Fibroblast of skin of right biceps (primary cell): ENCODE measurements at places on chromosomes 2 and 18.
A peak's percentile ranks its signal among the peaks of the same experiment; 100 is the strongest.

DNA sequence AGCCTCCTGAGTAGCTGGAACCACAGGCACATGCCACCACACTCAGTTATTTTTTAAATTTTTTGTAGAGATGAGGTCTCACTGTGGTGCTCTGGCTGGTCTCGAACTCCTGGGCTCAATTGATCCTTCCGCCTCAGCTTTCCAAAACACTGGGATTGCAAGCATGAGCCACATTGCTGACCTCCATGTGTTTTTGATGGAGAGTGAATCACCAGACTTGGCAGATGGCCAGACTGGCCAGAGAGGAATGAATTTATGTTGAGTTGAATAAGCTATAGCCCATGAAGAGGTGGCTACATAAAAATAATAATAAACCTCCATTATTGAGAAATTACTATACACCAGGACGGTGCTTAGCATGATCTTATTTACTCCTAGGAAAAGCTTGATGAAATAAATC is 91.5 kb downstream of the MREG start:
- DNase-seq: peak; percentile 87

- DNase-seq: peak; percentile 48
These were observed 1268.3 kb upstream of the TMEFF2 start for GRCh38 chr2:193463011-193463410.

- no peak for DNase-seq
These were observed 2.4 kb downstream of the PRELID3A start for GRCh38 chr18:12410081-12410481.

GRCh38 chr2:25867396-25868003 is 10.8 kb downstream of the ASXL2 start:
- DNase-seq: no peak

- DNase-seq: peak; percentile 46
These were observed 56.0 kb downstream of the TEX44 start for GRCh38 chr2:231648579-231649174.

DNA sequence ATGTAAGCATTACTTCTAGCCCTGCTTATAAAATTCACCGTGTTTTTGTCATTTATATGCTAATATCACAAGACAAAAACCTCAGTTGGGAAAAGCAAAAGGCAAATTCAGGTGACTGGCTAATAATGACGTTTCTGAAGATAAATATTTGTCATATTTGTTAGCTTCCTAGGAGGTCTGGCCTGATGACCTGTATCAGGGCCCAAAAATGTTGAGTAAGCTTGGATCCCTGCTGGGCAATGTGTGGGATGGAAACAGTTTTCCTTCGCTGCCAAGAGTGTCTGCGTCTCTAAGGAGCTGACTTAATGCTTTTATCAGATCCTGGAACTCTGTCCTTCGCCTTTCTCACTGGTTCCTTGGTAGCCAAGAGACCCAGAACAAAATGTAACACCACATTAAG is 230.1 kb upstream of the PXDN start:
- DNase-seq: peak; percentile 80

DNA sequence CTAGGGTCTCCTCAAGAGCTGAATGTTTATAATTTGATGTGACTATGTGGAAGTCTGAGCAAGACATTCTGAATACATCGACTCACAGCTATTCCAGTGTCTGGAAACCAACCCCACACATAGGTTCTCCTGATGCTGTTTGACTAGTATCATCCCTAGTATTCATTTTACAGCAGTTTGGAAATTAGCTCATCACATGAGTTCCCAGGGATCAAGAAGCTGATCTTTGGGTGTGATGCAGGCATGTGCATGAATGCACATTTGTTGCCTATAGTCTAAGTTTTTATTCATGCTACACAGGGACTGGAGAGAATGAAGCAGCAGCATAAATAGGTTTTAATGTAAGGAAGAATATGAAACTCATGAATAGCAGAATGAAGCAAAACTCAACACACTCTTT is 284.3 kb upstream of the SPRED2 start:
- no peak for DNase-seq

- DNase-seq: no peak
These were observed 37.3 kb downstream of the MARCO start for GRCh38 chr2:118979152-118979861.

GRCh38 chr2:45895241-45895861 is 243.9 kb downstream of the PRKCE start:
- peak; percentile 87 for DNase-seq

DNA sequence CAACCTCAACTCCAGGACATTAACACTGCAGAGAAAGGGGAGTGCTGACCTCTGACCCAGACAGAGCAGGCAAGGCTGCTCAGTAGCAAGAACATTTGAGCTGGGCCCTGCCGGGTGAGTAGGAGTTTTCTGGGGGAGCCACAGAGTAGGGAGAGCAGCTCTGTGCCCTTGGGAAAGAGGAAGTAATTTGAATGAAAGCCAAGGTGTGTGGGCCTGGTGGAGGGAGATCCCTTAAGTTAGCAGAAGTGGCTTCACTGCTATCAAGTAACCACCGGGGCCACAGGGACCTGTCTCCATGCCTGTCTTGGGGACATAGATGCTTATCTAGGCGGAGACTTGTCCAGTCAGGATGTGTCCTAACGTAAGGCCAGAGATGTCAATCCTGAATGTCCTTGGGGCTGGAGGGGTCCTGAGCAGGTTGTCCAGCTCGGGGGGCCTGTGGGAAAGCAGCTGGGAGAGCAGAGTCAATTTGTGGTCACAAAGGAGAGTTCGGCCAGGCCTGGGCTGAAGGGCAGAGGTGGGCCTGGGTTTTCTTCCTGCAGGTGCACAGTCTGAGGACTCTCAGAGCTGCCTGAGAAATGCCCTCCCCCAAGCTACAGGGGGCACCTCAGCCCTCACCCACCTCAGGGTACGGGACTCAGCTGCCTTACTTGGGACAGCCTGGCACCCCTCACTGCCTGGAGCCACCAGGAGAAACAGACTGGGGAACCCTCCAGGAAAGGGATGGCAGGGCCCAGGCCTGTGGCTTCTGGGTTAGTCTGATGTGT is 15.0 kb upstream of the OTOF start:
- DNase-seq: no peak

DNA sequence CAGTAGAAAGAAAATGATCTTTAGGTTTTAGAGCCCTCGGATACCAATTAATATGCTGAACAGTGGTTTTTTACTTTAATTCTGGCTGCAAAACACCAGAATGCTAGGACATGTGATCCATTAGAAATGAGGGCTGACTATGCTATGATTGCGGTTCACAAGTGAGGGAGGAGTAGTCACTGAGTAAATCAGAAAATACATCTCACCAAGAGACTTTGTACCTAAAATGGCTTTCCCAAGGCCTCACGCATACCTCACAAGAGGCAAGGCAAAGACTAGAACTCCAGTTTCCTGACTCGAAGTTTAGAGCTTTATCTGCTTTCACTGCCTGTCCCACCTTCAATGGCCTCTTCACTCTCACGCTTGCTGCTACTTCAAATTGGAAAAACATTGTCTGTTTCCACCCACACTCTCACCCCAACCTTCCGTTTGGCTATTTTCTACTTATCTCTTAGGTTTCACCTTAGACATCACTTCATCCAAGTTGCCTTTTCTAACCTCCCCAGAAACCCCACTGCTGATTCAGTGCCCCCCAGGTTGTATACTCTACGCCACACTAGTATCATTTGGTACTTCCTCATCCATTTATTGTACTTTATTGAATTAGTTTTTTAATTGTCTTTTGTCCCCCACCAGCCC is 5.1 kb upstream of the MBD2 start:
- DNase-seq: no peak

GRCh38 chr2:53739032-53739431 is 28.6 kb upstream of the CHAC2 start:
- DNase-seq: no peak

DNA sequence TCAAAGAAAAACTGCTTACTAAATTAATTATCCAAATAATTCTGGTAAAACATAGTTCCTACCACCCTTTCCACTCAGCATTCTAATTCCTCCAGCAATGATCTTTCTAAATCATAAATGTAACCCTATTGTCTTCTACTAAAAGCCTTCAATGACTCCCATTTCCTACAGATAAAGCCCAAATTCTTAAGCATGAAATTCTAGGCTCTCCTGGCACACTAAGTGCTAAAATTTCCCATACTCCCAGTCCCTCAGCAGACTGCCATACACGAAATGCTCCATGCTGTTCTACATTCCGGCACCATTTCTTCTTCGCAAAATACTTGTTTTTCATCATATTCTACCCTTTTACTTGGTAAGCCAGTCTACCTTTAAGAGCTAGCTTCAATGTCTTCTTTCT is 96.9 kb downstream of the CHN1 start:
- no peak for DNase-seq

DNA sequence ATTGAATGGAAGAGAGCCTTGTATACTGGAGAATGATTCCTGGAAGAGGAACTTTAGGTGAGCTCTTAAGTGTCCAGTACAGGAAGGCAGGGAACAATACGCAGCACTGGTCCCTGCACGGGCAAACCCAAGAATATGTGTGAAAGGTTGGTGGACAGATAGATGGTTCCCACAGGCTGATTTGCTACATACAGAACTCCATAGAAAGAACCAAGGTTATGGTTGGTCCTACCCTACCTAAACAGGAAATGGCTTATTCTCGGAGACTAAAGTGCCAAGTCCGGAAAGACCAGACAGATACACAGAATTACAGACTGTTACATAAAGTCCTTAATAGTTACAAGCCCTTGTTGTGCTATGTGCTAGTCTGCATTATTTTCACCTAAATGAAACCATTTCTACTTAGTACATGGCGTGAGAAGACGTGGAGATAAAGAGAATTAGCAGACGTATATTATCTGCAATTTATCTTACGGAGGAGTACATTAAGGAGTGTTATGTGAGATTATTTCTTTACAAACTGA is 1.2 kb downstream of the REV1 start:
- peak; percentile 37 for DNase-seq

GRCh38 chr18:42530276-42530675 is 575.2 kb downstream of the PIK3C3 start:
- DNase-seq: no peak

DNA sequence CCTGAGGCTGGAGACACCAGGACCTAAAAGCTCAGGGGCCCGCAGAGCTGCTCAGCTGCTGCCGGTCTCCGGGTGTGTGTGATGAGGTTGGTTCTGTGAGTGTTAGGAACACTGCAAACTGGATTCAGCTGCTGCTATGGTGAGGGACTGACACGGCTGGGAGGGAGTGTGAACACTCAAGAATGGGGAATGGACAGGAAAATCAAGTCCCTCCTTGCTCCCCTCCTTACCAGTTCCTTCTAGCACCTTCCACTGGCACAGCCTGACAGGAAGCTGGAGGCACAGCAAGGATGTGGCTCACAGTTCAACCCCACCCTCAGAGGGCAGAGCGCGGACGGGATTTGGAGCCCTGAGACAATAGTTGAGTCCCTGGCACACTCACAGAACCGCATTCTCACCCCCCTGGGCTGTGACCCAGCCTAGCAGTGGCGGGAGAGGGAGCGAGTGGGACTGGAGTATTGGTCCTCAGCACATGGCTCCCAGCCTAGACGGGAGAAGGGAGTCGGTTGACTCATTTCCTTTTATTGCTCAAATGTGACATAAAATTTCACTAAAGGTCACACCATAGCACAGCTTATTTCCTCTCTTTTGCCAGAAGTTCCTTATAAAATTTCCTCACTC is 42.5 kb downstream of the LRRC30 start:
- DNase-seq: peak; percentile 69

GRCh38 chr2:215362562-215362904 is 50.7 kb downstream of the ATIC start:
- DNase-seq: no peak

GRCh38 chr2:51718881-51719280 is 686.9 kb upstream of the NRXN1 start:
- no peak for DNase-seq

DNA sequence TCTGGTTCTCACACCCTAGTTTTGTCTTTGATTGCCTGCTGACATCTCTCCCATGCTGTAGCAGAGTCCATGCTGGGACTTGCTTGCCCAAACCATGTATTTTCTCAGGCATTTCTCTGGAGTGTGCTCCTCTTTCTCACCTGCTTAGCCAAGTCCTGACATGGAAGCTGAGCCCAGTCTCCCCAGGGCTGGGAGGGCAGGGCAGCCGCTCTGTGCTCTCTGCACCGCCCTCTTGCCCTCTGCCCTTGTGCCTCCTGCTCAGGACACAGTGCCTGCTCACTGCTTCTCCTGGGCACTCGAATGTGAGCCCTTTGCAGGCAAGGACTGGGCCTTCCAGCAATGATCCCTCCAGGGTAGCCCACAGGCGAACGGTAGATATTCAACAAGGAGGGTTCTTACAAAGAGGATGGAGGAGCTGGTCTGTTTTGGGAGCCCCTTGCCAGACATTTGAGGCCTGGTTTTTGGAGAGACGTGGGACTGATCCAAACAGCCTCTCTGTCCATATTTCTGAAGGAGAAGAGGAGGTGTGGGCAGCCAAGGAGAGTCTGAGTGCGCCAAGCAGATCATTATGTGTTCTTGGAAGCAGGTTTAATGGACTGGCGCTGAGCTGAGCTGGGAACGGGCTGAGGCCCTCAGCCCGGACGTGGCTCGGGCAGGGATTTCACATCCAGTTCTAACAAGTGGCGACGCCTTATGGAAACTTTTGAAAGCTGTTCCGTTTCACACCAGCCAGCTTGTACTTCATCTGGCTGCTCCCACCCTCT is 4.0 kb downstream of the SLC14A2 start:
- no peak for DNase-seq

DNA sequence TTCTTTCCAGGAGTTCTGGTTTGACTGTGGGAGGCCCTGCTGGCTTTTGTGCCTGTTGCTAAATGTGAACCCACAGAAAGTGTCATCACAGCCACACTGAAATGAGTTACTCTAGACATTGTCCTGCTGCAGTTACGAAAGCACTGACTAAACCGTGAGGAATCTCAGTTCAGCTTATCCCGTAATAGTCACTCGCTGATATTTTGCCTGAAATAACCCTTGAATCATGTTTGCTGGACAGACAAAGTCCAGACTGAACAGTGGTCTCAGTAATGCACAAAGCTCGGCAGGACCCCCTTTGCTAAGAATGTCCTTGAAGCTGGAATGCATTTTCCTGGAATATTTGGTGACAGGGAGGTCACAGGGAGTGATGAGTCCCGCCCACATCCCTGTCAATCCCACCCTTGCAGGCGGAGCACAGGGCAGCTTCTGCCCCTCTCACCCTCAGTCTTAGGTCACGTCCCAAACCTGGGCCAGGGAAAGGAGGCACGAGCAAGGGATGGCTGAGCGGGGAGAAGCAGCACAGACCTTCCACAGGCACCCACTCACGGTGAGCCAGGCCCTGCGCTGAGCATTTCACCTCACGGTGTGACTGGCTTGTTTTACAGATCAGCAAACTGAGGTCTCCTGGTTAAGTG is 53.4 kb downstream of the ADI1 start:
- DNase-seq: peak; percentile 90

- no peak for DNase-seq
These were observed 14.5 kb upstream of the MAT2A start for GRCh38 chr2:85524336-85524908.

- no peak for DNase-seq
These were observed 50.6 kb downstream of the UNC50 start for GRCh38 chr2:98658816-98659490.

DNA sequence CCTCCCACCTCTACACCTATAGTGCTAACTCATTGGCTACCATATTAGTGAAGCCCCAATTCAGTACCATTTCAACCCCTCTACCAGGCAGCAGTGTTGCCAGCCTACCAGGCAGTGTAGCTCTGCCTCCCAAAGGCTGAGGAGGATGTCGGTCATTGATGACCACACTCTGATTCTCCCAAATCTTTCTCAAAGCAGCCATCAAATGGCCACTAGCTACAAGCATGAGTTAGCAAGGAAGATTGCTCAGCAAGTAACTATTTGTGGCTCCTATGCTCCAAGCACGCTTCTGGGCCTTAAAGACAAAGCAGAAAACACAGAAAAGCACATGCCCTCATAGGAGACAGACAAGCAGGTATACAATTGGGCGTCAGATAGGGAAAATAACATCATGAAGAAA is 42.7 kb upstream of the AFF3 start:
- DNase-seq: no peak
